ENCODE measurements at places on chromosomes 5 and 9. TPM values are rescaled to one million over a fixed set of nuclear protein-coding genes. Genes with fewer than 3 reads are reported as not detected.

GRCh38 chr5:111655169-111655924 lies 101.6 kb downstream of the NREP start:
- DNase-seq: peak; percentile 77

The GRAMD2B gene
- 66.9 TPM for total RNA-seq

The MLLT3 gene
- total RNA-seq: 40.0 TPM

DNA sequence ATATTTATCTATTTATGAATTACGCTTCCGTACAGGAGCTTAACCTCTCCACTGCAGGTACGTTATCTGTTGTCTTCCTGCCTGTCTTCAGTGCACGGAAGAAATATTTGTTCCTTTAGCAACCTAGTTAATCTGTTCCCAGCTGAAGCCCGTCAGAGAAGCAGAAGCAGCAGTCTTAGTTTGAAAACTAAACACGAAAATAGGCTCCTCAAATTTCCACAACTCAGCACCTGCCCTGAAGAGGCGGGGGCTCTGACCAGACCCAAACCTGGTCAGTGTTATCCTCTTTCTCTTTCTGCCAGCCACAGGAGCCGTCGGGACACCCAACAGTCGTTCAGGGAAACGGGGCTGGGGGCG lies 462 bp downstream of the NUDCD2 start:
- DNase-seq: peak; percentile 51

DNA sequence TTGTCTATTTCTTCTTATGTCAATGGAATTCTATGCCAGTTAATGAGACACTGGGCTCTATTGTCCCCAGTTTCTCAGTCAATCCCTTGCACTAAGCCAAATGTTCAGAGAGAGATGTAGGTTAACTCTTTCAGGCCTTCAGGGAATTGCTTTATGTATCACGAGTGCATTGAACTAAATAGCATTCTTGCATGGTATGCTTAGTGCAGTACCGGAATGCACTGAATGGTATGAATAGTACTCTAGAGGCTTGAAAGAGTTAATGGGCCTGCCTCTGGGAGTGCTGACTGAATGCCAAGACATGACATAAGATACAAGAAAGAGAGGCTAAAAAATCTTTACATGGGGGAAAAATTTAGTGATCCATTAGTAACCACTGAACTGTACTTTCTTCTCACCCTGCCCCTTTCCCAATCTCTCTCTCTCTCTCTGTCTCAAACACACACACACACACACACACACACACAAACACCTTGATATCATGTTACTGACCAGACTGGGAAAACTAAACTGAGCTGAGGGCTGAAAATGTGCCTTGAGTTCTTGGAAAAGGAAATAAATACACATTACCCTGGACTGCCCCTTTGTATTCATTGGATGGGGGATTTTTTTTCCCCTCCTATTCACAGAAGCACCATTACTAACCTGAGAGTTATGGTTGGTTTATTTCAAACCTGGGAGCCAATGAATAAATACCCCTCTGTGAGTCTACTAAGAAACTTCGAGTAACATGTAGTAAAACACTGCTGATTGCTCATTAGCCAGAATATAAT lies 35.4 kb upstream of the TMC1 start:
- peak; percentile 89 for DNase-seq

The PGGT1B gene
- 12.2 TPM for total RNA-seq

The IL17B gene
- total RNA-seq: not detected

The SLC23A1 gene
- total RNA-seq: 1.4 TPM

DNA sequence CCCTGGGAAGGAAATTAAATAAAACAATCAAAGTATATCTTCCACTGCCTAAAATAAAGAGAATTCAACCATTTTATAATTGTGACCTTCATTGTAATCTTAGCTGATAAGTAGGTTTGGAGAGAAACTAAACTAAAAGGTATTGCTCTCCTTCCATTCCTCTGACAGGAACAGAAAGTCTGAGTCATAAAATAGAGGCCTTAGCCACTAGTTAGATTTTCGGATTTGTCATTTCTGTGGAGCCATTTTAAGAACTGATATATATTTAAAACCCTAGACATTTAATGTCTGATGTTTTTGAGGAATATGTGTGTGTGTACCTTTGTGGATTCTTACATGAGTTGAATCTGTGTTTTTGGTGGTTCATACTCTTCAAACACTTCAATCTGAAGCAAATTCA lies 11.8 kb upstream of the TMC1 start:
- DNase-seq: peak; percentile 75

DNA sequence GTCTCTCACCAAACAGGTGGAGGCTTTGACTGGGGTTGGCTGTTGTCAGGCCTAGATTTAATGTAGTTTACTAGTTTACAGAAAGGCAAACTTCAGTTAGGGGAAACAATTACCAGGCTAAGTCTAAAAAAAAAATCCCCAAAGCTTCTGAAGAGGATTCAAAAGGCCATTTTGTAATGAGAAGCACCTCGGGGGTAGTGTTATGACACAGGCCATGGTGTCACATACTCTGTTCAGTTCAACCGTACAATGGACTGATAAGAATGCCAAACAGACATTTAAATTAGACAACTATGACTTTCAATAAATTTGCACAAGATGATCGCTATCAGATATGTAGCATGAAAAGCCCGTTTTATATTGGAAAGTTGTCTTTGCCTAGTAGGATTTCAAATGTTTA lies 120.1 kb upstream of the PCA3 start:
- DNase-seq: no peak

DNA sequence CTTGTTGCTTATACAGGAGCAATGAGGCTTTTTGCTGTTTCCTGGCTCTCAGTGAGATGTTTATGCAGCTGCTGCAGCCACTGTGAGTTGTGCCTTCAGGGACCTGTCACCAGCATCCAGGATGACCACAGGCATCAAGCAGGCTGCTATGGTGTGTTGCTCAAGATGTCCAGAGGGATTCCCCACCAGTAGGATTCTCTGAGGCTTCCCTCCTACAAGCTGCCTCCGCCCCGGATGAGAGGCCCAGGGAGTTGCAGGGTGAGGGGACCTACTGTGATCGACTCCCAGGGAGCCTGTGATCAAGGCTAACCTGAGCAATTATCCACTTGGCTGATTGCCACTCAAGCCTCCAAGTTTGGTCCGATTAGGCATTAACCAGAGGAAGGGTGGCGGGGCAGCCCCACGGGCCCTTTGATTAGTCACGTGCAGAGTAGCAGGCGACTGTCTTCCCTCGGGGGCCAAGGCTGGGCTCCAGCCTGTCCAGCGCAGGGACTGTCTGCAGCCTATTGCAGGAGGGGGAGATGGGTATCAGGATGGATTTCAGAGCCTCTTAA lies 1.8 kb upstream of the FAT2 start:
- peak; percentile 74 for DNase-seq

DNA sequence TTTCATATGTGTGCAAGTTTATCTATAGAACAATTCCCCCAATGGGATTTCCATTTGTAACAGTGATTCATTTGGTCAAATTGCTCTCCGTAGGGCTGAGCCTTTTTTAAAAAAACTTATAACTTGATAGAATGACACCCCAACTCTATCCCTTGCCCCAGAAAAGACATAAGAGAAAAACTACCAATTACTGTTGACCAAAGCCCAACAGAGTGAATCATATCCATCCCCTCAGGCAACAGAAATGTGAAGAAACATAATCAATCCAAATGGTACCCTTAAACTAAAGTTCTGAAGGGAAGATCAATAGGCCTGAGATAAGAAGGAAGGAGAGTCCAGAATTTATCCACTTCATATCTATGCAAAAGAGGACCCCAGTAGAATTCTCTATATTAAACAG lies 17.8 kb downstream of the TICAM2 start:
- DNase-seq: no peak

DNA sequence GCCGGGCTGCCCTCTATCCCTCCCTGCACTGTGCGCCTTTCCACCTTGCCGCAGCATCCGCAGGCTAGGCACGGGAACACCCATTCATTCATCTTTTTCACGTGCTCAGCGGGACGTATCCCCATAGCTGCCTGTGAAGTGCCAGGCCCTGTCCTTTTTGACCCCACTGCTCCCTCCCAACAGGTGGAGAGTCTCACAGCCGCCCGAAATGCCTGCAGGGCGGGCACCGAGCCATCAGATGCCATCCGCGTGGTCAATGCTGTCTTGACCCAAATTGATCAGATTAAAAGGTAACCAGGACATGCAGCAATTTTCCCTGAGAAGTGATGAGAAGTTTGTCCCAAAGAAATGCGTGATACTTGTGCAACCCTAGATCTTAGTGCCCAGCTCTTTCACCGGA lies 15.5 kb downstream of the TRIP13 start:
- no peak for DNase-seq

DNA sequence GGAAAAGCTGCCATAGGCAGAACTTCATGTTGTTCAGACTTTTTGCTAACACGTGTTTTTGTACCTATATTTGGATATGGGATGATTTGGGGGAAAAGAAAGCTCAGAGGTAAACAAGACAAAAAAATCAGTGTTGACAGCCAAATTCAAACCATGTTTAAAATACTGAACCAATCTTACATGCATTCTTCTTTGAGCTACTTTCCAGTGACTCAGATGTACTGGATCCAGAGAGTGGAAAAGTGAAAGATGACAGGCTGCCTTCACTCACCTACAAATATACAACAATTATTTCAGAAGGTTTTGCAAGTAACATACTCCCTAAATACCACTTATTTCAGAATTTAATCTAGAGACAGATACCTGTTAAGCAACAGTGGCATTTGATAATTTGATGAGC lies 165.7 kb downstream of the MPDZ start:
- no peak for DNase-seq

DNA sequence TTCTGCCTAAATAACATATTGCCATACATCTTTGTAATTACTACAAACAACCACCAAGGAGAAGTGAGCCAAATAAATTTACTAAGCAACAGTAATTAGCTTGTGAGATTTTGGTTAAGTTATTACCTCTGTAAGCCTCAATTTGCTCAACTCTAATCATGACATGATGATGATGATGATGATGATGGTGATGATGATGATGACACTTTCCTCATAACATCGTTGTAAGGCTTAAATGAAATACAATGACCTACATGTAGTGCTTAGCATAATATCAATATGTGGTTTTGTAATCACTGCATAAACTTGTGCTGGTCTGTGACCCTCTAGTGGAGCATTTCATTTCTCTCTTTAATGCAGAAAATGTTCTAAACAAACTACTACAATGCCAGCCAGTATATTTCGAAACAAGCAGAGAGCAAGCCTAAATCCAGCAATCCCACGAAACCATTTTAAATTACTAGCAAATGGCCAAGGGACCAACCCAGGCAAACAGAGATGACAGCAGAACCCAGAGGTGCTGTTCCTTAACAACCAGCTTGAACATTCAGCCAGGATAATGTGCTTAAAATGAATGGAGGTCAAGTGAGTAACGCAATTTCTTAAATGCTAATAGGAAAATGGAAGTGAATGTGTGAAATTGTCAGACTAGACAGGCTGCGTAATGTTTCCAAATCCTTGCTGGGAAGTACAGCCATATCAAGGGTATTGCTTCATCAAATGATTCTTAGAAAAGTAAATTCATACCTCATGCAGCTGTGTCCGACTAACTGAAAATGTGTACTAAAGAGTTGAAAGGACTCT lies 281.9 kb upstream of the PUM3 start:
- DNase-seq: no peak

- peak; percentile 46 for DNase-seq
These were observed 79.6 kb downstream of the TLE4 start for GRCh38 chr9:79651251-79651795.

GRCh38 chr5:112485934-112486355 lies 66.9 kb upstream of the EPB41L4A start:
- no peak for DNase-seq

GRCh38 chr5:31378838-31379237 lies 153.1 kb downstream of the DROSHA start:
- DNase-seq: no peak

The PCDHGC4 gene
- not detected for total RNA-seq

- no peak for DNase-seq
These were observed 143.4 kb downstream of the MACROH2A1 start for GRCh38 chr5:135255461-135256178.

DNA sequence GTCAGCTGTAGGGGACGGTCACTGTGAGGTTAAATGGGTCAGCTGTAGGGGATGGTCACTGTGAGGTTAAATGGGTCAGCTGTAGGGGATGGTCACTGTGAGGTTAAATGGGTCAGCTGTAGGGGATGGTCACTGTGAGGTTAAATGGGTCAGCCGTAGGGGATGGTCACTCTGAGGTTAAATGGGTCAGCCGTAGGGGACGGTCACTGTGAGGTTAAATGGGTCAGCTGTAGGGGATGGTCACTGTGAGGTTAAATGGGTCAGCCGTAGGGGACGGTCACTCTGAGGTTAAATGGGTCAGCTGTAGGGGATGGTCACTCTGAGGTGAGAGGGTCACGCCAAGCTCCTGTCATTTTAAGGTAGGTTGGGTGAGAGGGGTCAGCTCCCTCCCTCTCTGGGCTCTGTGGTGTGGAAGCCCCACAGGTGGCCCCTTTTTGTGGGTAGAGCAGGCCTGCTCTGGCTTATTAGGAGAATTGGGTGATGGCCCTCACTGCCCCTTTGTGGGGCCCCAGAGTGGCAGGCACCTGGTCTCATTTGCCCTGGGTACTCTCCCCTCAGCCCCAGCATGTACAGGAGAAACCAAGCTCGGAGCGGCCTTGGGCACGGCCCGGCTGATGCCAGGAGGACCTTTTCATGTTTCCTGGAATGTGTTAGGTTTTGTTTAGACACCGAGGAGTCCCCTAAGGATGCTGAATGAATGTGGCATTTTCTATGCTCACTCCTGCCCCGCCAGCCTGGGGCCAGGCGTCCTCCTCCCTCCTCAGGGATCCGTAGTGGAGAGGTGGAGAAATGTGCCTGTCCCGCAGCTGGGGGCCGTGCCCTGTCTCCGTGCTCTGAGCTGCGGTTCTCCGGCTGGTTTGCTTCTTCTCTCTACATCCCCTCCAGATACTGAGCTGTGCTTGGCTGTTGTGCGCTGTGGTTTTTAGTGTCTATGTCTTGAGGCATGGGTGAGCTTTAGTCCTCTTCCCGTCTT lies 31.4 kb downstream of the AHRR start:
- no peak for DNase-seq

The GFI1B gene
- total RNA-seq: not detected

GRCh38 chr5:24606971-24607370 lies 37.8 kb downstream of the CDH10 start:
- no peak for DNase-seq

The ADAMTS19 gene
- total RNA-seq: not detected

The CTSV gene
- total RNA-seq: 9.4 TPM

Measured in renal cortical epithelial cell (primary cell).